ENCODE measurements at places on chromosomes 1 and 21.

- DNase-seq = no peak
These were observed 297.3 kb upstream of the KAZN start for GRCh38 chr1:14300991-14301703.

DNA sequence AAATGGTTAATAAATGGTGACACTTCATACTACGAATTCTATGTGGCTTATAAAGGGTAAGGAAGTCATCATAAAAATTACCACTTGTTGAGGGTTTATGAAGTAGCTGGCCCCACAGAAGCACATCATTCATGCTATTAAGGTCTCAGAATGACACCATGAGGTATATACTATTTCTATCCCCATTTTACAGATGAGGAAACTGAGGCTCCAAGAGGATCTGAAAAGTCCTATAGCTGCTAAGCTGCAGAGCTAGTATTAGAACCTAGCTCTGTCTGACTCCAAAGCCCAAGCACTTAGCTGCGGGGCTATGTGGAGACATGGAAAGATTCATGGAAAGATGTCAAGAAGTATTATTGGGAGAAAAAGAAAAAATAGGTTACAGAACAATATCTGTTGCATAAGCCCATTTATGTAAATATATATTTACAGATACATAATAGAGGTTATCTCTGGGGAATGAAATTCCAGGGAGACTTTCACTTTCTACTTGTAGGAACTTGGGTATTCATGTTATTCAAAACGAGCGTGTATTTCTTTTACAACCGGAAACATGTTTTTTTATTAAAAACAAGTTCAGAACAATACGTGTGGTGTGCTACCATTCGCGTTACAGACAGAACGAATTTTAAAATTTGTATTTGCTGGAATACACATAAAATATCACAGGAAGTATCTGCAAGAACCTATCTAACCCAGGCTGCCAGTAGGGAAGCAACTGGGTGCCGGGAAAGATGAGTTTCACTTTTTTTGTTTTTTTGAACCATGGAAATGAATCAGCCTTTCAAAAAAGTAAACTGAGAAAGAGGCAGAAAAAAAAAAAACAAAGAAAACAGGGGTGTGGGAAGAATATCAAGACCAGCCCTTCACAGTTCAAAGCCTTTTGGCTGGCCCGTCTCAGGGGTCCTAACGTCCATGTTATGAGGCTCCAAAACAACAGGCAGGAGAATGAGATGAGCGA, 13.4 kb downstream of the SPOCD1 start:
- DNase-seq = no peak

GRCh38 chr1:89855413-89856123, 34.7 kb downstream of the LRRC8D start:
- no peak for DNase-seq

DNA sequence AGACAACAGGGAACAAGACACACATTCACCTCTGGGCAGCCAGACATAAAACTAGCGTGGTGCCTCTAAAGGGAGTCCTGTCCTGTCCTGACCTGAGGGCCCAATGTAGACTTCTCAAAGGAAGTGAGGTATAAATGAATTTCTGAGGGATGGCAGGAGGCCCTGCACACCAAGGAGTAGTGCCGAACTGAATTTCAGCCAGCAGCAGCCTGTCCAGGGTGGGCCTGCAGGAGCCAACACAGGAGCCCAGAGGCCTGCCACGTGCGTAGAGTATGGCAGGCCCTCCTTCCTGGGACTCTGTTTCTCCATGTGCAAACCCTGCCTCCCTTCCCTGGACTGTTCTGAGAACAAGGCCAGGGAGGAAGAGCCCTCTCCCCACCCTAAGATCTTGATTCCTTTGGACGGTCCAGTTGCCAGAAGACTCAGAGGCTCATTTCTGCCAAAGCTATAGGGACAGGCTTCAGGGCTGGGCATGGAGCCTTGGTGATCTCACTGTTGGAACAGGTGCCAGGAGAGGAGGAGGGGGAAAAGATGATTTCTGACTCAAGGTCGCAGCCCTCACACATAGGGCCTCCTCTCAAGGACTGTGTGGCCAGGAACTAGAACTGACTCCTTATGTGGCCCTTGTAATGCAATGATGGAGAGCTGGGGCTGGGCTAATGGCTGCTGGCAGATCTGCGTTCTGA, 1.8 kb upstream of the FABP3 start:
- no peak for DNase-seq

DNA sequence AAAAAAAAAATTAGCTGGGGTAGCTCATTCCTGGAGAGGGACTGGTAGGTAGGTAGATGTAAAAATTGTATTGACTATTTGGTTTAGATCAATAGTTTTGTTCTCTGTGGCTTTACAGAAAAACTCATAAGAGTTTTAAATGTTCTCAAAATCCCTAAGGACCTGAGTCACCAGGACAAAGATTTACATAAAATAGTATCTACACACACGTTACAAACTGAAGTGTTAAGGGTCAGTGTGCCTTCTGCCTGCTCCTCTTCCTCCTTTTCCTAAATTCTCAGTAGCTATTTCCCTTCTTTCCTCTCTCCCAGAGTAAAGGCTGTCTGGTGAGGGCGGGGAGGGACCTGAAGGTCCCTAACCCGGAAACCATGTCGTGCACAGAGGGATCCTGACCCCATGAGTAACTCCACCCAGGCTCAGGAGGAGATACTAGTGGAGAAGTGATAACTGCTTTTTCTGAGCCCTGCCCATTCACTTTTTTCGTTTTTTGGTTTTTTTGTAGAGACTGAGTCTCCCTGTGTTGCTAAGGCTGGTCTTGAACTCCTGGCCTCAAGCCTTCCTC, 8.1 kb downstream of the PLEKHM2 start:
- no peak for DNase-seq

GRCh38 chr21:39373634-39374033, 24.7 kb upstream of the HMGN1 start:
- peak; percentile 29 for DNase-seq

DNA sequence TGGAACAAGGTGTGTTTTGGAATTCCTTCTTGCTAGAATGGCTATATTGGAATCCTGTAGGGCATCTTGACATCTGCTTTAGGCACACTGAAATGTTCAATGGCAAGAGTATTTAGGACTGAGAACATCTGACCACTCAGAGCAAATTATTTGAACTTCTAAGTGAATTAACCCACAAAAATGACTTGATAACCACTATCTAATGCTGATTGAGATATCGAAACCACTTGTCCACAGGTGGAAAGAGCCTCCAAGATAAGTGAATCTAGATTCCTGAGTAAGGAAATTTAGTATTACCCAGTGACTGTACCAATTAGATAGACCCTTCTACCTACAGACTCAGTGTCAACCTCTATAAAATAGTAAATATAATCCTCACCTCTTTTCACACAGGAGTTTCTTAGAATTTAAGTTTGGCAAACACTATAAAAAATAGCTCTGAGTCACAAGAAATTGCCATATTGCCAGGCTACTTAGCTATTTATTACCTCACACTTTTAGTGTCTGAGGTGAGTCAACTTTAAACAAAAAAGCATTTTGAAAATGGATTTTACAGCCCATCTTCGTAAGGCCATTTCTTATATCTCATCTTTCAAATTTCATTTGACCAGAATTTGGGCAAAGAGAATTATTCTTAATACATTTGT, 421.8 kb downstream of the PTBP2 start:
- no peak for DNase-seq

GRCh38 chr1:8202182-8202905, 115.6 kb upstream of the SLC45A1 start:
- DNase-seq = no peak

- DNase-seq = no peak
These were observed 94.1 kb downstream of the ADGRL2 start for GRCh38 chr1:81894867-81895266.

DNA sequence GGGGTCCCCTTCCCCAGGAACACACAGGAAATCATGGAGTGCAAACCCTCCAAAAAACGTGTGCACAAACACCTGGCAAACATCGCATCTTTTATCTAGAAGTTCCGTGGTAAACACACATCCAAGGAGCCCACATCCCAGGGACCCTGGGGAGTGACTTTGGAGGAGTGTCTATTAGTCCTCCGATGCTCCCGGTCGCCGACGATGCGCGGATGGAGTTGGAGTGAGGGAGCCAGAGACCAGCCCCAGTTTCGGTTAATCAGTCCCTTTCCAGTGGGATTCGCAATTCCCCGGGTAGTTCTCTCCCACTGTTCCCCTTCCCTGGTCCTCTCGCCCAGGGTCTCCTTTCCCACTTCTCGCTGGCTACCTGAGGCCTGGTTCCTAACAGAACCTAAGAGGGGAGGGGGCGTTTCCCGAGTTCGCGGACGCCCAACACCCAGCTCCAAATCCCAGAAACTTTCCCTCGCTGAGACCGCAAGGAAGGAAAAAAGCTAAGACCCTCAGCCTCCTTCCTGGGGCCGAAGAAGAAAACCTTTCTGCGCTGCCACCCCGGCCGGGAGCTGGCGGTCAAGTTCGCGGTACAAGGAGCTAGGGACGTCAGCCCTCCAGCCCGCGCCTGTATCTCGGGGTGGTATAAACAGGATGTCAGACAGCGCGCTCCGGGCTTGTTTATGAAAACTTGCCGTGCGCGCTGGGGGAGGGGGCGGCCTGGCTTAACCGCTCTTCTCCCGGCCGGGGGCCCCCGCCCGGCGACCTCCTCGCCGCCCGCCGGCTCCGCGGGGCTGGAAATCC, 787 bp downstream of the JAK1 start:
- no peak for DNase-seq

- DNase-seq = peak; percentile 61
These were observed 35.4 kb downstream of the VANGL1 start for GRCh38 chr1:115677182-115677555.

DNA sequence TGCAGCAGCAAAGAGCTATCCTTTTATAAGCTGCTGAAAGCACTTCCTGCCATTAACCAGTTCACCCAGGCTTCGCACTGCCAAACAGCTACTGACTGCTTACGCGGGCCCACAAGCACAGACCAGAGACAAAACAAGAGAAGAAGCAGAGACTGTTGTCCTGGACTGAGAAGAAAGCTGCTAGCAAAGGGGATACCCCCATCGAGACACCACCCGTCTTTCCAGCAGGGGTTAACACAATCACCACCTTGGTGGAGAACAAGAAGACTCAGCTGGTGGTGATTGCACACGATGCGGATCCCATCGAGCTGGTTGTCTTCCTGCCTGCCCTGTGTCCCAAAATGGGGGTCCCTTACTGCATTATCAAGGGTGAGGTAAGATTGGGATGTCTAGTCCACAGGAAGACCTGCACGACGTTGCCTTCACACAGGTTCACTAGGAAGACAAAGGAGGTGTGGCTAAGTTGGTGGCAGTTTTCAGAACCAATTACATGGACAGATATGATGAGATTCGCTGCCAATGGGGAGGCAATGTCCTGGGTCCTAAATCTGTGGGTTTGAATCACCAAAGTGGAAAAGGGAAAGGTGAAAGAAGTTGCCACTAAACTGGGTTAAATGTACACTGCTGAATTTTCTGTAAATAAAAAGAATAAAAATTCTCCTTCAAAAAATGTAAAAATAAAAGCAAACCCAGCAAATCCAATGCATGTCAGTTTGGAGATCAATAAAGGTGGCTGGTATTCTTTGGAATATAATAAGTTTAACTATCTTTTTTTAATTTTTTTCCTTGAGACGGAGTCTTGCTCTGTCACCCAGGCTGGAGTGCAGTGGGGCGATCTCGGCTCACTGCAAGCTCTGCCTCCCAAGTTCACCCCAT, 1.2 kb downstream of the FMO5 start:
- no peak for DNase-seq

GRCh38 chr1:238674316-238674715, 712.1 kb upstream of the CHRM3 start:
- DNase-seq = no peak

GRCh38 chr1:26317612-26318337, at the start of gene CD52:
CD52 (plus strand) TSS chr1:26317958; CDS start chr1:26318018, 60 bp downstream.
- no peak for DNase-seq

- no peak for DNase-seq
These were observed 5.4 kb downstream of the HMGN2 start for GRCh38 chr1:26477446-26478152.

- DNase-seq = no peak
These were observed 40.7 kb downstream of the MAN1C1 start for GRCh38 chr1:25657121-25657882.

DNA sequence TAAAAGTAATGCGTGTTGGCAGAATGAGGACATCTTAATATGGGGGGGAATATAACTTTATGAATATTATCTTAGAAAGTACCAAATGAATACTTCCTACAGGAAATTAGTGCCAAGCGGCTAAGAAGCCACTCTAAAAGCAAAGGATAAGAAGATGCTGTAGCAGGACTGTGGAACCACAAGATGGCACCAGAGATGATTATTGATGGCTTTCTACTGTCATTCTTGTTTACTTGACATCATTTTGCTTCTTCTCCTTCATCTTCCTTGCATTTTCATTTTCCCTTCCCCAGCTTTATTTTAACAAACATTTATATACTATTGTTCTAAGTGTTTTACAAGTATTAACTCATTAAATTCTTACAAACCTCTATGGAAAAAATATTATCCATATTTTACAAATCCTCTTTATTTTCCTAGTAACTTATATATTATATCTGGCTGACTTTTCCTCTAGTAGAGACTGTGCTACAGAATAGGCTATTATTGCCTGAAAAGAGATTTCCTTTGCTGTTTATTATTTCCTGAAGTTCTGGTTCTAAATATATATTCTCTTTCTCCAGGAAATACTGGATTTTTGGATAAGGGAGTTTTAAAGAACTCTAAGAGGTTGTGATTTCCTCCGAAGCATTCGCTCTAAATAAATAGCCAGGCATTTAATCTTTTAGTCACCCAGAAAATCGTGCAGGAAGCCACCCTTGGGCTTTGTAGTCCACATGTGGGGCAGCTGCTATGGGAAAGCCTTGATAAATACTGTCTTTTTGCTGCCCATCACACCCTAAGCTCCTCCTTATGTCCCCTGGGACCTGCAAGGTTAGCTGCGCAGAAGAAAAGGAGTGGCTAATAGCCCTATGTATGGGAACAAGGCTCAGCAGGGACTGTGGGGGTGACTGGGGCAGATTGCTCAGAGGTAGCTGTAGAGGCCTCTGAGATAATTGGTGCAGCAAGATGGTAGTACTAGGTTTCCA, 69.8 kb downstream of the TPR start:
- peak; percentile 18 for DNase-seq

DNA sequence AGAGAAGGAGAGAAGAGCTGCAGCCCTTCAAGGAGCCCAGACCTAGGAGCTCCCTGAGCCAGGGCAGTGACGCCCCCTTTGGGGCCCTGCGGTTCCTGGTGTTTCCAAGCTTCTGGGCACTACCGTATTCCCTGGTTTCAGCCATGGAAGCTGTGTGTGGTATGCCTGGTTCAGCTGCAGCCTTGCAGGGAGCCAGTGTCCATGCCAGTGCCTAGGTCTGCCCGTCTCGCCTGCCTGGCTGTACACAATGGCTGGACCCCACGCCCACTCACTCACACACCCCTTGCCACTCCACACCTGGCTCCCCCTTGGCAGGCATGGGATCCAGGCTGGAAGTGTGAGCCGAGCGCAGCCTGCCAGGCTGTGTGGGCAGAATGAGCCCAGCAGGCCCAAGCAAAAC, 87.7 kb downstream of the ADARB1 start:
- no peak for DNase-seq

- no peak for DNase-seq
These were observed 32.7 kb downstream of the XCL1 start for GRCh38 chr1:168608796-168609715.

Data from HAP-1 (cell line).